ENCODE measurements at places on chromosomes 3 and 15.

DNA sequence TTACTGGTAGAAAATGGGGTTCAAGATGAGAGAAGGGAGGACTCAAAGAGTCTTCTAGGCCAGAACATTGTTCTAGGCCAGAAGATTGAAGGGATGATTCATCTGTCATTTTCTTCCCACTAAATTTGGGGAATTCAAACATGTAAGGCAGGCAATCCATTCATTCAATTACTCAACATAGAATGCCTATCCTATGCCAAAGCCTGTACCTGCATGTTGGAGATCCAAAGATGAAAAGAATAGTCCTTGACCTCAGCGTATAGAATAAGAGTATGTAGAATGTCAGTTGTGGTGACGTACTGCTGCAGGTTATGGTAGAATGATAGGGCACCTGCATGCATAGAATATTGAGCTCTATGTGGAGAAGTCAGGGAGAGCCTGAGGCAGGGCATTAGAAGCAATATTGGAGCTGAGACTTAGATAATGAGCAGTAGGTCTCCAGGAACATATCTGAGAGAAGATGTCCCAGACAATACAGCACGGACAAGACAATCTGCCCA lies 49.7 kb downstream of the STAC start:
- no peak for DNase-seq

DNA sequence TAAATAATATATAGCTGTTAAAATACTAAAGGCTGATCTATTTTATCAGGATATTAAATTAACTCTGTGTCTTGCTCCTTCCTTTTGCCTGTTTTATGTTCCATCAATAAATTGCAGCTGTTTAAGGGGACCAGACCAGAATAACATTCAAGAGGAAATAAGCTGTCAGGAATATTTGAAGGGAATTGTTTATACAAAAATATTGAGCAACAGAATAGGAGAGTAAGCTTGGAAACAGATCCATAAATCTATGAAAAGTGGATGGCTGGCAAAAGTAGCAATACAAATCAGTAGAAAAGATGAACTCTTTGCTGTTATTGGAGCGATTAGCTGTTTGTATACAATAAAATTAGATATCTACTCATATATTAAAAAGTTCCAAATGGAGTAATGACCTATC lies 36.2 kb upstream of the PLSCR2 start:
- no peak for DNase-seq

DNA sequence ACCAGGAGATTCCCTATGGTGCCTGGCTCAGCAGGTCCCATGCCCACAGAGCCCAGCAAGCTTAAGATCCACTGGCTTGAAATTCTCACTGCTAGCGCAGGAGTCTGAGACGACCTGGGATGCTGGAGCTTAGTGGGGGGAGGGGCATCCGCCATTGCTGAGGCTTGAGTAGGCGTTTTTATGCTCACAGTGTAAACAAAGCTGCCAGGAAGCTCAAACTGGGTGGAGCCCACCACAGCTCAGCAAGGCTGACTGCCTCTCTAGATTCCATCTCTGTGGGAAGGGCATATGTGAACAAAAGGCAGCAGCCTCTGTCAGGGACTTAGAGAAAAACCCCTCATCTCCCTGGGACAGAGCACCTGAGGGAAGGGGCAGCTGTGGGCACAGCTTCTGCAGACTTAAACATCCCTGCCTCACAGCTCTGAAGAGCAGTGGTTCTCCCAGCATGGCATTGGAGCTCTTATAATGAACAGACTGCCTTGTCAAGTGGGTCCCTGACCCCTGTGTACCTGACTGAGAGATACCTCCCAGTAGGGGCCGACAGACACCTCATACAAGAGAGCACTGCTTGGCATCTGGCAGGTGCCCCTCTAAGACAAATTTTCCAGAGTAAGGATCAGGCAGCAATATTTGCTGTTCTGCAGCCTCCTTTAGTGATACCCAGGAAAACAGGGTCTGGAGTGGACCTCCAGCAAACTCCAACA lies 231.5 kb upstream of the SETMAR start:
- DNase-seq = no peak

DNA sequence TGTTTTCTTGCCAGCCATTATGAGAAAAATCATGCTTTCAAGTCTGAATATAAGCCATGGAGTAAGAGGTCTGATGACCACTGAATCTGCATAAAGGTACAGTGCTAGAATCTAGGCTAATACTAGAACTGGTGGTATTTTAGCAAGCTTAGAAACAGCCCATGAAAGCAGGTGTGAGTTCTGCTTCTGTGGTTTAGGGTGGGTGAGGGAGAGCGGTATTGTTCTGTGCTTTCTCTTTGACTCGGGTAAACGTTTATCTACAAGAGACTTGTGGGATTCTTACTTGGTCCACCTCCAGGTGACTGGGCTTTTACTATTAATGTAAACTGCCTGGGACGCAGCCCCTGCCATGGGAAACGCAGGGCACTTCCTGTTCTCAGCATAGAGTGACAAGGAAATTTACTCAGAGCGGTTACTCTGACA lies 55.2 kb downstream of the PGPEP1L start:
- DNase-seq = peak; percentile 3

DNA sequence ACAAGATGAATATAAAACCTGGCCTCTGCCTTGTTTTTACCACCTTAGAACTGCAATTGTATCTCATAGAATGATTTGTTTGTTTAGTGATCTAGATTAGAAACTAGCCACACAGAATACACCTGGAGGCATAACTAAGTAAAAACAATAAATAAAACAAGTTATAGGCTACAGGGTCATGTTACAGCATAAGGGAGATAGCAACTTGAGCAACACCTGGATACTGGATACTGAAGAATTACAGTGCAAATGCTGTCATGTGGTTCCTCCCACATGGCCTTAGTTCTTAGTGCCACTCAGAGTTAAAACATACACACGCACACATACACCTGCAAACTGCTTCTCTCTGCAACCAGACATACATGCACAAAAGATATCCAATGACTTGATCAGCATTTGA lies 563.4 kb upstream of the DPPA4 start:
- DNase-seq = no peak

DNA sequence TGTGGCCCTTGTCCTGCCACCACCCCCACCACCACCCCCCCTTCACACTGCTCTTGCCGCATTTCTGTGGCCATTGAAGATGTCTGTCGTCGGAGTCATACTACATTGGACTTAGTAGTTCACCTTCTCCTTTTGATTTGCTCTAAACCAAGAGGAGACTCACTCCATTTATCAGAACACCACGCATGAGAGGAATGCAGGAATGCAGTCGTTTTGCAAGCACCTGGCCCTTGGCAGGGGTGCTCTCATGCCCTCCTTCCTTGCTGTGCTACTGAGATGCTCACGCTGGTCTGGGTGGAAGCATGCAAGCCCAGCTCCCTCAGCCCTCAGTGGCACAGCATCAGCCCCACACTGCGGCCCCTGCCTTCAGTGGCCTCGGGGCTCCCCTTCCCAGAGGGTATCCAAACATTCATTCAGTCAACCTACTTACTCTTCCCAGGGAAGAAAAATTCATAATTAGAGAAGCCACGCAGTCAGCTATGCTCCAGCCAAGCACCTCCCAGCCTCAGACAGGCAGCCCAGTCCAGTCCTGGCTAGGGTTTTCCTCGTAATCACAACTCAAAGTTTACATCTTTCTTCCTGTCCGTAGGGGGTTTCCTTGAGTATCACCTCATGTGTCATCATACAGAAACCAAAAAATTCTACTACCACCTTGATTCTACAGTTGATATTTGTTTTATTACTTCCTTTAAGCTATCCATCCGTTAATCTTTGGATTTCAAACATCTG lies 520.0 kb downstream of the GABRG3 start:
- no peak for DNase-seq

GRCh38 chr3:166837535-166837934 lies 542.6 kb downstream of the ZBBX start:
- DNase-seq = no peak

- no peak for DNase-seq
These were observed 212.0 kb downstream of the MINAR1 start for GRCh38 chr15:79644091-79644490.

GRCh38 chr3:17749281-17749680 lies 6.8 kb upstream of the TBC1D5 start:
- DNase-seq = no peak

GRCh38 chr3:178302966-178303930 lies 233.0 kb upstream of the KCNMB2 start:
- DNase-seq = no peak

DNA sequence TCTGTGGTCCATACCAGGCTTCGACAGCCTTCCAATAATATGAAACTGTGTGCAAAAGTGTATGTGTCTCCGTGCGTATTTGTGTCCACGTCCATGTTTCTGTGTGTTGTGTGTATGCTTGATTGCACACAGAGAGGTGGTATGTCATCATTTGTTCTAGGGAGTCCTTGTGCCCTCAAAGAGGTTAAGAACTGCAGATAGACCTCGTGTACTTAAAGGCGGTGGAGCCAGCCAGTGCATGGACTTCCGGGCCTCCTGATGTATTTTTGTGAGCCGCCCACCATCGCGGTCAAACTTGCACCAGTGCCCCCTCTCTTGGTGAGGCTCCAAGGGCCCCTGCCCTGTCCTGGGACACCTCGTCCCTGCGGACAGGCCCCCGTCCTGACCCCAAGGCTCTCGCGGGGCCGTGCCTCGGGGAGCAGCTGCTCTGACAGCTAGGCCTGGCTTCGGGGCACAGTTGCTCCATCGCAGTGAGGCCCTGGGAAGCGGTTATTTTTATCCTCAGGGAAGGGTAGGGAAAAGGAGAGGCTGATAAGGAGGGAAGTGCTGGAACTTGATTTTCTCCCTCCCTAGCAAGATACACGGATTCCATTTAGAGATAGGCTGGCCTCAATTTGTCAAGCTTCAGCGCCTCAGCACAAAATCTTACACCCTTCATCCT lies 1.2 kb upstream of the RYK start:
- no peak for DNase-seq

- DNase-seq = no peak
These were observed 343.0 kb upstream of the PLSCR5 start for GRCh38 chr3:146948186-146948585.

DNA sequence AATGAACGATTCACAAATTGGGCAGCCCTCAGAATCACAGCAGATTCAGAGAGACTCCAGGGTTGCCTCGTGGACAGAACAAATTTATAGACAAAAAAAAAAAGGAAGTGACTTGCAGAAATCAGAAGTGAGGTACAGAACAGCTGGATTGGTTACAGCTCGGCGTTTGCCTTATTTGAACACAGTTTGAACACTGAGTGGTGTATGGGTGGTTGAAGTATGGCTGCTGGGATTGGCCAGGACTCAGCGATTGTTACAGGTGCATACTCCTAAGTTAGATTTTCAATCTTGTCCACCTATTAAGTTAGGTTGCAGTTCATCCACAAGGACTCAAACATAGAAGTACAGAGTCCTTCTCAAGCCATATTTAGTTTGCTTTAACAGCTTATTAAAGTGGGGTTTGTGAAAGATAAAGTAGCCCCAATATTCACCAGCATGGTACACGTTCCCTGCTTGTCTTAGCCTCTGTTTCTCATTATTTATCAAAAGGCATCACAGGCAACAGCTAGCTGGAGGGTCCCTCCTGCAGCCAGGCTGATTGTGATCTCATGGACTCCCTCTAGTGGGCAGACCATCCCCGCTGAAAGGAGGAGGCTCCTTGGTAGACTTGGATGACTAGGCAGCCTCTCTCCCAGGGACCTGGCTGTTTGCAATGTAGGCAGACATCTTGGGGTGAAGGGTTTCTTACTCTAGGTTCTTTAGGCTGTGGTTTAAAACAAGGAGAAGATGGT lies 17.6 kb upstream of the ALDH1L1 start:
- DNase-seq = peak; percentile 63

- no peak for DNase-seq
These were observed 314.8 kb upstream of the CTDSPL start for GRCh38 chr3:37546876-37547275.

DNA sequence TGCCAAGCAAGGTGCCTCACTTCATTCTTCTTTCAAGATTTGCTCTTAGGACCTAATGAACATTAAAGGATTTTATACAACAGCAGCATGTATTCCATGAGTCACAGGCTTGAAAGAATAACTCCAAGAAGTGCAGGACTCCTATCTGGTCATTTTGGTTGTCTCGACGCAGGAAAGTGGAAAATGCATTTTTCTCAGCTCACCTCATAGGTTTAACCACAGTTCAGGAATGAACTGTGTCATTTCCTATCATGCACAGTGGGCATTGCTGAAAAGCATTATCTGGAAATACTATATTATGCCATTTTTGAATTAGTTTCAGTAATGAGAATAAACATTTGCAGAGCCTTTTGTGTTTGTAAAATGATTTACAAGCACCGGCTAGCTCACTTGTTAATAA lies 98.7 kb upstream of the BFSP2 start:
- no peak for DNase-seq

GRCh38 chr3:16174026-16174355 lies 489 bp upstream of the GALNT15 start:
- DNase-seq = no peak

GRCh38 chr15:40790718-40791117 lies 16.2 kb upstream of the ZFYVE19 start:
- no peak for DNase-seq

GRCh38 chr3:182327196-182327681 lies 466.1 kb upstream of the ATP11B start:
- DNase-seq = no peak

DNA sequence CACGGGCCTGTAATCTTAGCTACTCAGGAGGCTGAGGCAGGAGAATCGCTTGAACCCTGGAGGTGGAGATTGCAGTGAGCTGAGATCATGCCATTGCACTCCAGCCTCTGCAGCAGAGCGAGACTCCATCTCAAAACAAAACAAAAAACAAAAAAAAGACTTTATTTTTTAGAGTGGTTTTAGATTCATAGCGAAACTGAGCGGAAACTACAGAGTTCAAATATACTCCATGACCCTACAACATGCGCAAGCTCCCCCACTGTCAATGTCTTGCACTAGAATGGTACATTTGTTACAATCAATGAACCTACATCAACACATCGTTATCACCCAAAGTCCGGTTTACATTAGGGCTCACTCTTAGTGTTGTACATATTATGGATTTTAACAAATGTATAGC lies 2.2 kb upstream of the CRTAP start:
- no peak for DNase-seq

- no peak for DNase-seq
These were observed 11.1 kb downstream of the TNK2 start for GRCh38 chr3:195897081-195897852.

GRCh38 chr3:185153171-185153771 lies 411 bp upstream of the C3orf70 start:
- DNase-seq = peak; percentile 32

- DNase-seq = peak; percentile 26
These were observed 8.8 kb downstream of the ADPRH start for GRCh38 chr3:119588112-119588511.

DNA sequence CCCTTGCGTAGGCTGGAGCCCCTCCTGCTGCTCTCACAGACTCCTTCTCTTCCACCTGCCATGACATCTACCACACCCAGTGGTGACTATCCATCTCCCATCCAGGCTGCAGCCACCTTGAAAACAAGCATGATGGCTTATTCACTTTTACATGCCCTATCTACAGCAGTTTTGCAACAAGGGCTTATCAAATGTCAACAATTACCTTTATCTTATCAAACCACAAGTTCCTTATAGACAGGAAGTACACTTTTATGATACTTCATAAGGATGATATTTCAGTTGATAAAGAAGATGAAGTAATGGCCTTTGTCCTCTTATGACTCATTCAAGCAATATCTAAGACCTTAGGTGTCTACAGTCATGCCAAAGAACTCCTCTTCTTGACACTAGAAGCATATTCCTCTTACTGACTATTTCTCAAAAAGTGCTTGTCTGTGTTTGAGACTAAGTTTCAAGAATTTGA lies 125.3 kb upstream of the SPRED1 start:
- DNase-seq = no peak

All from stimulated activated CD4-positive, alpha-beta T cell treated with anti-CD3 and anti-CD28 coated beads, Interleukin-2, amount 100 ng/mL, for 24 hours (primary cell).